ENCODE measurements at places on chromosomes 3 and 15.

DNA sequence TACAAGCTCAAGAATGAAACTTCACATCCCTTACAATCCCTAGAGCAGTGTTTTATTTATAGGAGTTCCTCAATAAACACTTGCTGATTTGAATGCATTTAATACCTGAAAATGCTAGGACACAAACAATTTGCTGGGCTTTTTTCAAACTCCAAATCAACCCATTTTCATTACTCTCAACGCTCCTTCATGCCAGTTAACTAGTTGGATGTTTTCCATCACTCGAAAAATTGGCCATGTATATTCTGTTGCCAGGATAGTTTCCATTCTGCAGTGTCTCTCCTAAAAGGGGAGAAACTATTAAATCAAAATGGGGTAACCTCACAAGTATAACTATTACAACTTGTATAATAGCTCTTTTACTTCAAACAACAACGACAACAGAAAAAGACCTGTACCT is 1.2 kb downstream of the GBE1 start:
- DNase-seq, result no peak

GRCh38 chr15:66038387-66039116 is 169.3 kb downstream of the RAB11A start:
- DNase-seq, result no peak

- DNase-seq, result no peak
Observed at GRCh38 chr3:123453675-123454074, 4.8 kb upstream of the ADCY5 start.

DNA sequence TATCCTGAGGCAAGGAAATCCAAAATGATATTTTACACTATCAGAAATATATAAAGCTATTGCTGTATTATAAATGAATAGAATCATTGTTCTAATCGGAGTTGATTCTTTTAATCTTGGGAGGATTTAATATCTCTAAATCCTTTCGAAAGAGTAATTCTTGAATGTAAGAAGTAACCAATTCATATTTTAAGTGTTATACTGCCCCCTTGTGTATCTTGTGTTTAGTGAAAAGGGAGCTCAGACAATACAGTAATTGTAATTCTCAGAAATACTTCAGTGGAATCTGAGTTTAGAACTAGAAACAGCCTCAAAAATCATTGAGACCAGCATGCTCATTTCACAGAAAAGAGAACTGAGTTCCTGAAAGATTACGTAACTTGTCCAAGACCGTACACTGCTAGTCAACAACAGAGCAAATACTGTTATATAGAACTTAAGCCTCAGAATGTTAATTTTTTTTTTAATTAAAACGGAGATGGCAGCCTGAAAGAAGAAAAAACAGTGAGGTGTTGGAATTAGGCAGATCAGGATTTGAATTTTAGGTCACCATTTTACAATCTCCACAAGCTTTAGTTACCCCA is 42.9 kb downstream of the PLCH1 start:
- no peak for DNase-seq

DNA sequence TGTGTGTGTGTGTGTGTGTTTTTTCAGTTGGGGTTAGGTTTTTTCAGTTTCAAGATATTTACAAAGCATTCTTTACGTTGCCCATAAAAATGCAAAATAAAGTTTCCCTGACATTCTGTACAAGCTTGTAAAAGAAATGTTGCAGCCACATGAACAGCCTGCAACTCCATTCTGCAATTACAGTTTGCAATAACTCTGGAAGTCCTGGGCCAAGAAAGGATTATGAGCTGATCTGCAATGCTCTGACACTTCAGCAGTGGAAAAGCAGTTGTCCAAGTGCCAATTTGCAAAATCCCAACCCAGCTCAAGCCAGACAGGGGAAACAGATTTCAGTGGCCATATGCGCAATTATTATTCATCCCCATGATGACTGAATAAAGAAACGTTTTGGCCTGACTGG is 322.1 kb downstream of the MEX3B start:
- DNase-seq, result no peak
